ENCODE measurements at places on chromosomes 7 and 10.

- no peak for DNase-seq
Measured at GRCh38 chr10:58457761-58458616, 54.7 kb upstream of the BICC1 start.

GRCh38 chr7:30790356-30790755 is 19.1 kb downstream of the MINDY4 start:
- no peak for DNase-seq

- DNase-seq = no peak
Measured at GRCh38 chr7:36957620-36958019, 233.3 kb upstream of the AOAH start.

GRCh38 chr7:106425017-106425719 is 140.4 kb upstream of the NAMPT start:
- DNase-seq = peak; percentile 15

GRCh38 chr7:128881458-128882125 is 18.9 kb downstream of the ATP6V1F start:
- no peak for DNase-seq

DNA sequence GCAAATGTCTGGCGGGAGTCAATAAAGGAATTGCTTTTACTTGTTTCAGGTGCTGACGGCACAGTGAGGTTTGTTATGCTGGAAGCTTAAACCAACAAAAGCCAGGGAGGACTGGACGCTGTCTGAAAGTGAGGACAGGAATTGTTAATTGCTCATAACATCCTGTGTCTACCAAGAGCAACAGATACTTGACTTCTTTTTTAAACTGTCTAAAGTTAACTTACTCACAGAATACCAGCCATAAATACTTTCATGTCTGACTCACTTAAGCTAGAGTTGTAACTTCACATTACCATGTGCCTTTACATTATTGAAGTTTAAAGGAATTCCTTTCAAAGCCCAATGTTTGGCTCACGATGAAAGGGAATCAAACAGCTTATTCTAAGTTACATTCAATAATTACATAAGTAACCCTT is 252.7 kb upstream of the SHH start:
- DNase-seq = no peak

GRCh38 chr7:127347567-127348246 is 44.8 kb downstream of the ZNF800 start:
- peak; percentile 71 for DNase-seq

DNA sequence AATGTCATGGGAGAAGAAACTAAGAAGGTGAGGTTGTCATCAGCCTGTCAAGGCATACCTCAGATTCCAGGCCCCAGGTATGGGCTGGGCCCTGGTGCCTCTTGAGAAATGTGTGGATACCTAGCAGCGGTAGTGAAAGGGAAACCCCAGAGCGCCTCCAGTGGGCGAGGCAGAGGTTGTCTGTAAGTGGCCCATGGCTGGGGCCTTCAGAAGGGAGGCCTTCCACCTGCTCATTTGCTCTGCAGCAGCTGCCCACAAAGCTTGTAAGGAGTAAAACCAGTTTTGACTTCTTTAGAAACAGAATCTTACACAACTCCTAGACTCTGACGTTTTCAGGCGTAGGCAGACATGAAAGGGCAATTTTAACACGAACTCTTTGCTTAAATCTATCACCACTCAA is 509.9 kb downstream of the PARD3 start:
- DNase-seq = peak; percentile 15

- DNase-seq = no peak
Measured at GRCh38 chr7:142478479-142479220, 220.8 kb upstream of the PRSS58 start.

DNA sequence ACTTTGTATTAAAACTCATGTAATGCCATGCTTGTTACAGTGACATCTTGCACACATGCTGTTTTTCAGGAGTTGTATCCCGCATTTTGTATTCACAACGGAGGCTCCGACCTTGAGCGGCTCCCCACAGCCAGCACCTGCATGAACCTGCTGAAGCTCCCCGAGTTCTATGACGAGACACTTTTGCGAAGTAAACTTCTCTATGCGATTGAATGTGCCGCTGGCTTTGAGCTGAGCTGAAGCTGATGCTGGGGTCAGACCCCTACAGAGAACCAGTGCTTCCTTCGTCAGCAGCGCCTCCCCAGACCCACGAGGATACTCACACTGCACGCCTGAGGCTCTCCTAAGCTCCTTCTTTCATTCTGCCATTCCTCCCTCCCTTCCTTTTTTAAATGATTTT is 69.3 kb upstream of the DNAJB6 start:
- DNase-seq = no peak

DNA sequence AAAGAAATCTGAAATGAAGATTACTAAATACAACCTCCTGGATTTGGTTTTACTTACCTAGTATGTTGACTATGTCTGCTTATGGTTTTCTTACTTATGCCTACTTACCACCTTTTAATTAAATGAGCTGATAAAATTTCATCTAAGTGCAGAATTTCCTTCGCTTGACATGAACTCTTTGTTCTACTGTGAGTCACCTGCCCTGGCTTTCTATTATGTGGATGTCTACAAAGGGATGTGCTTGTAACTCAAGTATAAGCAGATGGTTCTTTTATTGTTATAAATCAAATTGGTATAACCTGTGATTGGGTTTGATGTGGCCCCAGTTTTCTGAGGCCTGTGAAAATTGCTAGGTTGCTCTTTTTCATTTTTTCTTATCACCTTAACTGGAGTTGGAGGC is 389.1 kb upstream of the ANKRD30A start:
- DNase-seq = no peak

GRCh38 chr7:73893342-73894101 is 32.6 kb downstream of the TMEM270 start:
- no peak for DNase-seq

GRCh38 chr10:98623176-98623575 is 176.4 kb upstream of the HPS1 start:
- DNase-seq = no peak

DNA sequence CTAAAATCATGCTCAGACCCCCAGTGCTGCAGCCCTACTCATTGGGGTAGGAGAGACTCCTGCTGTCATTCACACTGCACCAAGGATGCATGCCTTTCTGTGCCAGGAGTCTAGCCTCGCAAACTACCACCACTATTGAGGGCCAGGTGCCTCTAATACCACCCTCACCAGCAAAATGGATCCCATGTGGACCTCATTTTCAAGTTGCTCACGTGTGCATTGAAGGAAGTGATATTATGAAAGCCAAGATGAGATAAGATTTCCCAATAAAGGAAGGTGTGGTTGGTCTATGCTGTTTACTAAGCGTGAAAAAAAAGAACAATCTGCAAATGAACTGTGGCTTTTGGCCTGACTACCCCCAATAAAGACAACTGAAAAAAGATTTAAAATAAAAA is 7.2 kb upstream of the LAMTOR4 start:
- no peak for DNase-seq

DNA sequence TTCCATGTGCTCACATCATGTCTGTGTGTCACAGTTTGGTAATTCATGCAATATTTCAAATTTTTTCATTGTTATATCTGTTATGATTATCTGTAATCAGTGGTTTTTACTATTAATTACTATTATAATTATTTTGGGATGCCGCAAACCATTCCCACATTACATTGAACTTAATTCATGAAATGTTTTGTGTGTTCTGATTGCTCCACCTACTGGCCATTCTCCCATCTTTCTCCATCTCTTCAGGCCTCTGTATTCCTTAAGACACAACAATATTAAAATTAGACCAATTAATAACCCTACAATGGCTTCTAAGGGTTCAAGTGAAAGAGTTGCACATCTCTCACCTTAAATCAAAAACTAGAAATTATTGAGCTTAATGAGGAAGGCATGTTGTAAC is 398.5 kb downstream of the PCDH15 start:
- DNase-seq = no peak

- DNase-seq = no peak
Measured at GRCh38 chr7:105738133-105738532, 138.3 kb downstream of the ATXN7L1 start.

GRCh38 chr7:44767912-44768627 is 19.4 kb downstream of the ZMIZ2 start:
- DNase-seq = no peak

- DNase-seq = no peak
Measured at GRCh38 chr10:314871-315270, 179.6 kb downstream of the ZMYND11 start.

- no peak for DNase-seq
Measured at GRCh38 chr7:72161534-72161933, 250.6 kb downstream of the CALN1 start.

- DNase-seq = no peak
Measured at GRCh38 chr10:3780021-3780770, 4.8 kb downstream of the KLF6 start.

DNA sequence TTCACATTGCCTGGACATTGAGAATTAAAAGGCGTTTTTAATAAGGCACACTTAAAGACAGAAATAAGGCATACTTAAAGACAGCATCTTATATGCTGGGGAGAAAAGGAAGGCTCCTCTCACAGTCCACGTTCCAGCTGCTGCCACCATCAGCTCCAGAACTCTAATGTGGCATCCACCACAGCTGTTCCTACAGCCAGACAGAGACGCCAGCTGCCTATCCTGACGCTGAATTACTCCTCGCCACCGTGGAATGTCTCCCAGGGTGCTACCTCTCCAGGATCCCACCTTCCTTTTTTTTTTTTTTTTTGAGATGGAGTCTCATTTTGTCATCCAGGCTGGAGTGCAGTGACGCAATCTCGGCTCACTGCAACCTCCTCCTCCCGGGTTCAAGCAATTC is 30.8 kb downstream of the SLC37A3 start:
- DNase-seq = no peak

GRCh38 chr10:97479939-97480338 is 18.3 kb downstream of the MMS19 start:
- no peak for DNase-seq

- no peak for DNase-seq
Measured at GRCh38 chr7:40644454-40645188, 509.8 kb downstream of the SUGCT start.

DNA sequence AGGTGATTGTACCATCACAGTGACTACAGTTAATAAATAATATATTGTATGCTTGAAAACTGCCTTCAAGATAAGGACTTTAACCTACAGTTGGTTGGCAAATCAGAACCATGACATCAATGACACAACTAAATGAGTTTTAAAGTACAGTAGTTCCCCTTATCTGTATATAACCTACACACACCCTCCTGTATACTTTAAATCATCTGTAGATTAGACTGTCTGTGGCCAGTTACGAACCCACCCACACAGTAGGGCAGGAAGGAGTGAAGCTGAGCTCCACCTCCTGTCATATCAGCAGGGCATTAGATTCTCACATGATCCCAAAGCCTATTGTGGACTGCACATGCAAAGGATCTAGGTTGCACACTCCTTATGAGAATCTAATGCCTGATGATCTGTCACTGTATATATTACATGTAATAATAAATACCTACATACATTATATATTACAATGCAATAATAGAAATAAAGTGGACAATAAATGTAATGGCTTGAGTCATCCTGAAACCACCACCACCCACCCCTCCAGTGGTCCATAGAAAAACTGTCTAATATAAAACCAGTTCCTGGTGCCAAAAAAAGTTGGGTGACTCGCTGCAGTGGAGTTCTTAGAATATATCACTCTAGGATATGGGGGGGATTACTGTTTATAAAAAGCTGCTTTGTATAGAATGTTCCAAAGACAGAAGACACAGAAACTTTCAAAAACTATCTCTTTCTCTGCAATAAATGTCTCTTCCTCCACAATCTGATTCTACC is 5.6 kb downstream of the TPK1 start:
- no peak for DNase-seq

DNA sequence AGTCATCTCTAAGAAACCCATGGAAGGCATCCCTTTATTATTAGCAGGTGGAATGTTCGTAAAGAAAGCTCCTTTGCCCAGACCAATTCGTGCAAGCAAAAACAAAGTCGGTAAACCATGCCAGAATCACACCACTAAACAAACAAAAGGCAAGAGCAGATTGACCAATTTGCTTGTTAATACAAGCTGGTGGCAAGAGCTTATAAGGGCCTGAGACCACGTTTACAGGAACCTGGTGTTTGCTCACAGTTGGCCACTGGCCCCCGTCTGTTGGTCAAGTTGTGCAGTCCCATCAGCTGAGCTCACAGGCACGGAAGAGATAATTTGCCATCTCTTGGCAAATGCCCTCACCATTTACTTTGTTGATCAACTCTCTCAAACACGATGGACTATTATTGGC is 342.2 kb upstream of the MKI67 start:
- DNase-seq = no peak

- no peak for DNase-seq
Measured at GRCh38 chr10:5947471-5948207, 29.7 kb downstream of the IL15RA start.

GRCh38 chr7:106774768-106775551 is 90.1 kb upstream of the PIK3CG start:
- DNase-seq = no peak

- DNase-seq = no peak
Measured at GRCh38 chr7:90655566-90655965, 59.4 kb downstream of the CDK14 start.

- DNase-seq = no peak
Measured at GRCh38 chr7:42961170-42961569, 29.0 kb downstream of the MRPL32 start.

GRCh38 chr10:8403711-8404371 is 349.4 kb downstream of the GATA3 start:
- DNase-seq = no peak

DNA sequence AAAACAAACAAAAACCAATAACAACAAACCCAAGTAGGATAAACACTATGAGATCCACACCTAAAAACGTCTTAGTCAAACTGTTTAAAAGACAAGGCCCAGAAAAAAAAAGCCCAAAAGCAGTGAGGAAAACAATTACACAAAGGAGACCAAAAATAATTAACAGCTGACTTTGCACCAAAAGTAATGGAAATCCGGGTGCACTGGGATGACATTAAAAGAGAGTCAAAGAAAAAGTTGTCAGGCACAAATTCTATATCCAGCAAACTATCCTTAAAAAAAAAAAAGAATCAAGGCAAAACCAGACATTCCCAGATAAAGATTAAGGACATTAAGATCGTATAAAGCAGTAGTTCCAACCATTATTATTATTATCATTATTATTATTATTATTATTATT is 7.9 kb upstream of the ANKRD26 start:
- DNase-seq = no peak

DNA sequence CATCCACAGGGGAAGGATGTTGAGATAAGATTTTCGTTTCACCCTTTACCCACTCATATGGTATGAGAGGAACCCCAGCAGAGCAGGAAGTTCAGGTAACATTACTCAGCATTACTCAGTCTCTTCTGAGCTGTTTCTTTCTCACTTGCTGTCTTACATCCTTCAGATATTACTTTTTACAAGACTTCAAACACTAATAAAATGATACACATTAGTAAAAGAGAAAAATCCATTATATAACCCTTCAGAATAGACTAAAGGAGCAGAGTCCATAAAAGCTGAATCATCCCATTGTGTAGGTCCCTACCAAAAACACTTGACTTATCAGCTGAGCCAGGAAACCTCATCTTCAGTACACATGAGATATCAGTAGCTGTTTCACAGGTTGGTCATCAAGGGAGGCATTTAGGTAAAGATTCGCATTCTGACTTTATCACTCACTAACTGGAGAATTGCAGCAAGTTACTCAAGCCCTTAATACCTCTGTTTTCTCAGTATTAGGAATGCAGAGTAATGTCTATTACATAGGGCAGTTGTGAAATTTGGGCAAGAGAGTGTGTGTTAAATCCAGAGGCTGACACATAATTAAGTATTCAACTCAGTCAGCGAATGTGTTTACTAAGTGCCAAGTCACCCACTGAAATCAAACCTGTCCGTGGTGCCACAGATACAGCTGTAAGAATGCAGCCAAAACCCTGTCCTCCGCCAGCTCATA is 44.7 kb downstream of the KLF6 start:
- peak; percentile 18 for DNase-seq

Measured in HuH-7.5 (cell line).